Stimulated activated CD4-positive, alpha-beta T cell treated with anti-CD3 and anti-CD28 coated beads, Interleukin-1b, Interleukin-23, amount 100 ng/mL, for 24 hours (primary cell): ENCODE measurements at places on chromosomes 7 and 10.

DNA sequence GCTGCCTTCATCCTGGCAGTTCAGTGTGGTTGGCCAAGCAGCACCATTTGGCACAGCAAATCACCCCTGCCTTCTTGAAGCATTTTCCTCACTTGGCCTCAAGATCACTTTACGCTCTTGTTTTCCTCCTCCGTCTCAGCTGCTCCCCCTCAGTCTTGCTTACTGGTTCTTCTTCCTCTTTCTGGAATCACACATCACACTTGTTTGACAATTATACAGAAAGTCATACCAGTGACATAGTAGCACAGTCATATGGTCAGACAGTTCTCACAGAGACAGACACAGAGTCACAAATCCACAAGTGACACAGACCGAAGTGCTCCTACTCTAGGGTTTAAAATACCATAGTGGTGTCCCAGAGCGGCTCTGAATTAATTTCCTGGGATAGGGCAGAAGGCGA is 43.8 kb upstream of the ARL4A start:
- DNase-seq: no peak

DNA sequence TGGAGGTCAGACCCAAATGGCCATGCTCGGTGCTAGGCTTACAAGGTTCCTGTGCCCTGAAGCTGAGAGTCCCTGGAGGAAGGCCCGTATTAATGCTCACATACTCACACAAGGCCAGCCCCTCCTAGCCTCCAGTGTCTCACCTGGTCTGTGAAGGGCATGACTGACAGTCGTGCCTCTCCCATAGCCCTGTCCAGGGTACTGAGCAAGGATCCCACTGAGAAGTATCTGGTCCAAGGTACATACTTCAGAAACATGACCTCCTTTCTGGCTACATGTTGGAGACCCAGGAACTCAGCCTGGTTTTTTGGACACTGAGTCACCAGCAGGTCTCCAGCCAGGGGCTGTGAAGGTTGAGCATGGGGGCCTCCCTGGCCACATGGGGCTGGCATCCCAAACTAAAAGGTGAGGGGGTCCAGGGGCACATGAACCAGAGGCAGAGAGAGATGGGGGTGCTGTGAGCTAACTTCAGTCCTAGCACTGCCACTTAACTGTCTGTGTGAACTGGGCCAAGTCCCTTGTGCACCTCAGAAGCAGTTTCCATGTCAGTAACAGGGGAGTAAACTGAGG is 17.6 kb upstream of the RASGEF1A start:
- DNase-seq: no peak

DNA sequence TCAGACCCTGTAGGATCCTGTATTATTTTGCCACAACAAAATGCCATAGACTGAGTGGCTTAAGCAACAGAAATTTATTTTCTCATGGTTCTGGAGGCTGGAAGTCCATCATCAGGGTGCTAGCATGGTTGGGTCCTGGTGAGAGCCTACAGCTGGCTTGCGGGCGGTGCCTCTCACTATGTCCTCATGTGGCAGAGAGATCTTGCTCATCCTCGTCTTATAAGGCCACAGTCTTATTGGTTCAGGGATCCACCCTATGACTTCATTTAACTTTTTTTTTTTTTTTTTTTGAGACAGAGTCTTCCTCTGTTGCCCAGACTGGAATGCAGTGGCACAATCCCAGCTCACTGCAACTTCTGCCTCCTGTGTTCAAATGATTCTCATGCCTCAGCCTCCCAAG is 90.9 kb downstream of the LSM5 start:
- no peak for DNase-seq

GRCh38 chr7:157396316-157397035 is 59.7 kb downstream of the DNAJB6 start:
- DNase-seq: no peak

DNA sequence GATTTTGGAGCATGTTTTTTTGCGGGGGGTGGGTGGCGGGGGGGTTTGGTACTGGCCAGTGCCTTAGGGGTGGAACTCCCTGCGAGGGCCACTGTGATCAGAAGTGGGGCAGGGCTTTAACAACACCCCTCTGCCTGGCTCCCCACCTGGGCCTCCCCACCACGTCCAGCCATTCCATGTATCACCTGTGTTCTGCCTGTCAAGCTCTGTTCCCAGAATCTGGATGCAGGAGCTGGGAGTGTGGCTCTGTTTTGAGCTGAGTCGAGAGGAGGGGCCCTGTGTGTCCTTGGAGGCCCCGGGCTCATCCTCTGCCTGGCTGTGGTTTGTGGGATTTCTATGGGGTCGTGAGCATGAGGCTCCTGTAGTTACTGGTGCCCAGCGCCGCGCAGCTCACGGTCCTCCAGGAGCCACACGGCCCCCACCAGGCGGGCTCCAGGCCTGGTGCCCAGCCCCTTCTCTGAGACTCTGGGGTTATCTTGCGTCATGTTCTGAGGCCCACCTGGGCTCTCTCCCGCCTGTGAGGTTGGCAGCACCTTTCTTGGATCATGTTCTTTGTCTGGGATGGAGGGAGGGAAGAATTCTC is 29.6 kb downstream of the PFKFB3 start:
- DNase-seq: no peak

- DNase-seq: no peak
Observed at GRCh38 chr10:21972584-21972983, 30.9 kb downstream of the DNAJC1 start.

DNA sequence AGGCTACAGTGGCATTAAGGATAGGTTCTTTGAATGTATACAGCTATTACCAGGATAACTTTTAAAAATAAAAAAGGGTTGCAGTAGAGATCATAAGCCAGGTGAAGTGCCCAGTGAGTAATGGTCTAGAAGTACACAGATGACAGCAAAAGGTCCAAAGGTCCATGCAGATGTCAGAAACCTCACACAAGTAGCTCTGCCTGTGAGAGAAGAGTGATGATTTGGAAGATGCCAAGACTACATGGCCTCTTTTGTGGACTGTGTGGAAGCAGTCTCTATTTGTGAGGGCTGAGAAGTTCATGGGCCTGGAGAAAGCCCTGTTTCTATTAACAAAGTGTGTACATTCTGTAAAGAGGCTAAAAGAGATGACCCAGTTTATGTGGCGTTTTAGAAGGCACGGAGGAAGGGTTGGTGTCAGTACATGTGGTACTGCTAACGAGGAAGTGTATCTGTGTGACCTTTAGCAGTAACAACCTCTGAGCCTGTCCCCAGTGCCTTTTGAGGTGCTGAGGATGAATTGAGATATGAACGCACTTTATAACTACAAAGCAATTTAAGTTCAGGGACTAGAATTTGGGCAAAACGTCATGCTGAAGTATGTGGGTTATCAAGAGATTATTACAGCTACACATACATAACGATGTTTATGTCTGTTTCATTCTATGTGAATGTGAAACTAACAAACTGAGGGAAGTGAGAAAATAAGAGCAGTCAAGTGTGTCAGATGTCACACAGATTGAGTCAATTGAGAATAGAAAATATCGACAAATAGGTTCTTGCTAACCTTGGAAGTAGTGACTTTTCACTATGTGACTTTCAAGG is 7.6 kb downstream of the CYCS start:
- no peak for DNase-seq

- DNase-seq: no peak
Observed at GRCh38 chr7:11714676-11715075, 117.3 kb downstream of the THSD7A start.

DNA sequence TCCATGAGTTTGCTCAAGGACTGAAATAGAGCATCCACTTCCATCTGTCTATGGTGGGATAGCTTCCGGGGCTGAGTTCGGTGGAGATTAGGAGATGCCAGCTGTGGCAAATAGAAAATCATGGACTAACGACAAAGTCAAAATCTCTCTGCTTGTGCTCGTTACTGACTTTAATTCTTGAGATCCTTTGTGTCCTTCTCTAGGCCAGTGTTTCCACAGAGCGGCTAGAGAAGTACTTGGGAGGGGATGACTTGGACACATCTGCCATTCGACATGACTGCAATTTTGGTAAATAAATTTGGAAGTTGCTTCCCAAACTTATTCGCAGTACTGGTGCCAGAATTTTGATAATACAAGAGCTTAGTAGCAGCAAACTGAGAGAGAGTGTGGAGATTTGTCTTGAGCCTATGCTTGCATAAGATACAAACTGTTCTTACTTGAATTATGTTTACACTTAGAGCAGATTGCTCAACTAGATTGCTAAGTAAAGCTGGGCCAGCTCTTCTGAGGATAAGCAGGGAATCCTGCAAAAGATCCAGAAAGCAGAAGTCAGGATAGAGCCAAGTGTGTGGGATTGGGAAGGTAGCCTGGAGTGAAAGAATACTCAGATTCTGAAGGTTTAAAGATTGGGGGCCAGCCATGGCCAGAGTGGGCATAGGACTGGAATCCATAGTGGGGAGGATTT is 27.6 kb downstream of the ABCC2 start:
- no peak for DNase-seq

- DNase-seq: no peak
Observed at GRCh38 chr7:107494884-107495283, 25.0 kb downstream of the GPR22 start.

DNA sequence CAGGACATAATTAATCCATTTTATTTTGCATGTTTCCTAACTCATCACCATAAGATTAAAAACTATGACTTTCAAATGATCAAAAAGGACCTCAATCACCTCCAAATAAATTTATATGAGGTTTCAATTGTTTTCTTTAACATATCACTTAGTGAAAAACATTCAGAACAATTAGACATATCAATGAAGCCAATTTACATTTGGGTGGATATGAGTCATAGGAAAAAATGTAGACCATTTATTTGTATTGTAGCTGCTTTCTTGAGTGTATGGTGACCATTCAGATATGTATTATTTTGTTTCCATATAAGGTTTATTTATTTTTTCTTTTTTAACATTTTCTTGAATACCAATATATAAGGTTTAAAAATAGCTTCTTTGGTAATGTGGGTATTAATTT is 13.3 kb upstream of the EXOC6 start:
- no peak for DNase-seq
